ENCODE measurements at places on chromosomes 7 and 10.

DNA sequence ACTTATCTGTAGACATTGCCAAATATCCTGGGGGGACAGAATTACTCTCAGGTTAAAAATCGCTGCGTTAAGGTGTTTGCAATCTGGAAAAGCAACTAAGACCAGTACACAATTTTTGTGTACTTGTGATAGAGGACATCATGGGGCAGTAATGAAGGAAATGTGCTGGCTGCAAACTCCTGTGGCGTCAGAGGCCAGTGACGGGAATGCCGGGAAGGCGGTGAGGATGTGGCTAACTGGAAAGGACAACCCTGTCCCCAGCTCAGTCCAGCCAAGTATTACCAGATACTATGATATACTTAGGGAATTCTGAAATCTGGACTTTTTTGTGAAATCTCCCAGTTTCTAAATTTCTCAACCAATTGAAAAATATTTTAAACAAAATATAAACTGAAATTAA, 103.1 kb upstream of the NANOS1 start:
- DNase-seq, result no peak

- DNase-seq, result no peak
Observed at GRCh38 chr10:32153252-32153651, 97.0 kb upstream of the KIF5B start.

DNA sequence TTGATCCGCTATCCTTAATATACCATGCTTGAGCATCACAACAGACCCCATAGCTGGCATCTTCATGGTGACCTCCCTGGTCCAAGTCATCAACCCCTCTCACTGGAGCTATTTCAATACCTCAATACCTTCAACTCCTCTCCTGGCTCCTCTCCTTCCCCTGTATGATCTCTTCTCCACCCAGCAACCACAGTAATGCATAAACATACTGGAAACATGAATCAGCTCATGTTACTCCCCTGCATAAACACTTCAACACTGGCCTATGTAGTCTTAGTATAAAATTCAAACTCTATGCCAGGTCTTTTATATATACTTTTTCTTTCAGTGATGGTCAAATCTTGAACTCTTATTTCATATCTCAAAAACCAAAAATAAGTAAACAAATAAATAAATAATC, 31.8 kb upstream of the TMEM273 start:
- no peak for DNase-seq

- no peak for DNase-seq
Observed at GRCh38 chr10:30383356-30383755, 34.3 kb upstream of the MTPAP start.

- DNase-seq, result no peak
Observed at GRCh38 chr7:131039355-131039762, 288.3 kb upstream of the MKLN1 start.

DNA sequence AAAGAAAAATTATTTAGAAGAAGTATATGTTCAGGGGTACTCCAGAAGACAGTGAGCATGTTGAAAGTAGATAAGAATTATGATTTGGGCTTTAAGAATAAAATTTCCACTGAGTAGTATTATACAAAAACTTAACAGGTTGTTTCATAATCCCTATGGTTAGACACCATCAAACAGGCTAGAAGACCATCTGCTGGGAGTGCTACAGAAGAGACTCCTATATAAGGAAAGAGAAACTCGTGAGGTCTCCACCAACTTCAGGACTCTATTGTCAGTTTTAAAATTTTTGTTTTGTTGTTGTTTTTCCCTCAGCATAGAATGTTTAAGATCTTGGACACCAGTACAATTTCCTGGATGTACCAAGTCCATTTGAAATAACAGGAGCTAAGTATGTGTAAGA, 13.1 kb downstream of the DNAJC1 start:
- DNase-seq, result no peak

DNA sequence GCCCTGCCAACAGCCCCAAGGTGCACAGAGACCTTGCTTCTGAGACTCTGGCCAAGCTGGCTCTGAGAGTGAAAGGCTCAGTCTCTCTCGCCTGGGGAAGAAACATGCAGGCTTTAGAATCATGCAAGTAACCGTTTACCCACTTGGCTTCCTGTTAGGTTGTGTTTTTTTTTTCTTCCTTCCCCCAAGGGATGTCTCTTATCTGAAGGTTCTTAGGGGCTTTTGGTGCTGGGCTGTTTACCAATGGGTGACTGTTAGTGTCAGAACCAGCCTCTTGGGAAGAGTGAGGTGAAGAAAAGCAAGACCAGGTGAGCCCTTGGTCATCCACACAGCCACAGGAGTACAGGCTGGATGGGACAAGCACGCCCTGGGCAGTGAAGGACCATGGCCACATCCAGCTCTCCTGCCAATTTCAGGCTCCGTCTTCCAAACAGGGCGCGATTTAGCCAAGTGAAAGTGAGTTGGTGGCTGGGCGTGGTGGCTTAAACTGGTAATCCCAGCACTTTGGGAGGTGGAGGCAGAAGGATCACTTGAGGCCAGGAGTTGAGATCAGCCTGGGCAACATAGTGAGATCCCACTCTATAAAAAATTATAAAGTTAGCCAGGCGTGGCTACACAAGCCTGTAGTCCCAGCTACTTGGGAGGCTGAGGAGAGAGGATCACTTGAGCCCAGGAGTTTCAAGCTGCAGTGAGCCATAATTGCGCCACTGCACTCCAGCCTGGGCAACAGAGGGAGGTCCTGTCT, 76.3 kb upstream of the CUX1 start:
- DNase-seq, result peak; percentile 10

DNA sequence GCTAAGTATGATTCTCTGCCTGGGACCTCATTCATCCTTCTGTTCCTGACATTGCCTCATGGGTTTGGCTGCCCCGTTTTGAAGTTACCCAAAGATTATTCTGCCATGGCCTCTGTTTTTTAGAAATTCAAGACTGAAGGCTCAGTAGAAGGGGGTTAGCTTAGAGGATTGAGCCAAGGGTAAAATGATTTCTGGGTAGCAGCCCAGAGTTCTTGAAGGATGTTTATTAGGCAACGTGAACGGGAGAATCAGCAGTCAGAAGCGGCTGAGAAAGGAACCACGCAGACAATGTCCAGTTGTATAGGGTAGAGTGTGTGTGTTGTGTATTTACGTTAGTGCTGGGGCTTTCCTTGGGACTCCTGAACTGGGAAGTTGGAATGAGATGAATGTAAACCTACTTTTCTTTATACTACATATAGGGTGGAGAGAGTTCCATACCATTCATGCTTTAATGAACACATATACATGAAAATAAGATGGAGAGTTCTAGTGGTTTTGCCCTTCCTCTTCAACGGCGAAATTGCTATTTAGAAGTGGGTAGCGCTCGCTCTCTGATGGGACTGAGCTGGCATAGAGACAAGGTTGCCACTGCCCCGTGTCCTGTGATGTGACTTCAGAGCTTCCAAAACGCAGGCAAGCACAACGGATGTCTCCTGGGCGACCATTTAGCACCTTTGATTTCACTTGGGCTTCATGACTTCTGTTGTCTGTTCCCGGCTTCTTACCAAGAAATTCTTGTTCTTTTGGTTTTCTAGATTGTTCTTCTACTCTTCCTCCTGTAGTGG, 35.0 kb upstream of the IL15RA start:
- no peak for DNase-seq

- DNase-seq, result no peak
Observed at GRCh38 chr10:95229724-95230627, 35.9 kb downstream of the ACSM6 start.

GRCh38 chr7:100016215-100016901, 962 bp downstream of the ZKSCAN1 start:
- peak; percentile 13 for DNase-seq

DNA sequence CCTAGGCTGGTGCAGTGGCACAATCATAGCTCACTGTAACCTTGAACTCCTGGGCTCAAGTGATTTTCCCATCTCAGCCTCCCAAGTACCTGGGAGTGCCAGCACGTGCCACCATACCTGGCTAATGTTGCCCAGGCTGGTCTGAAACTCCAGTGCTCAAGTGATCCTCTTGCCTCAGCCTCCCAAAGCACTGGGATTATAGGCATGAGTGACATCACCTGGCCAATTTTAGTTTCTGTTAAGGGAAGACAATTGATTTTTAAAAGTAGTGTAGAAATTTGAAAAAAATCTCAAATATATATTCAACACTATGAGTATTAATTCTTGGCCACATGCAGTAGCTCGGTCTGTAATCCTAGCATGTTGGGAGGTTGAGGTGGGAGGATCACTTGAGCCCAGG, 121.9 kb upstream of the RHEB start:
- no peak for DNase-seq

GRCh38 chr10:35083242-35083641, 6.9 kb downstream of the CUL2 start:
- no peak for DNase-seq

DNA sequence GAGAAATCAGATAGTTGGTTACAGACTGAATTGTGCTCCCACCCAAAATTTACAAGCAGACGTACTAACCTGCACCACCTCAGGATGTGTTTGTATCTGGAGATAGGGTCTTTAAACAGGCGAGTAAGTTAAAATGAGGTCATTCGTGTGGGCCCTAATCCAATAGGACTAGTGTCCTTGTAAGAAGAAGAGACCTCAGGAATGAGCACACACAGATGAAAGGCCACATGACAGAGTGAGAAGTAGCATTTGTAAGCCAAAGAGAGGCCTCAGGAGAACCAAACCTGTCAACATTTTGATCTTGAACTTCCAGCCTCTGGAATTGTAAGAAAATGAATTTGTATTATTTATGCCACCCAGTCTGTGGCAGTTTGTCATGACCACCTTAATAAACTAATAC, 149.5 kb upstream of the VWC2 start:
- DNase-seq, result no peak

DNA sequence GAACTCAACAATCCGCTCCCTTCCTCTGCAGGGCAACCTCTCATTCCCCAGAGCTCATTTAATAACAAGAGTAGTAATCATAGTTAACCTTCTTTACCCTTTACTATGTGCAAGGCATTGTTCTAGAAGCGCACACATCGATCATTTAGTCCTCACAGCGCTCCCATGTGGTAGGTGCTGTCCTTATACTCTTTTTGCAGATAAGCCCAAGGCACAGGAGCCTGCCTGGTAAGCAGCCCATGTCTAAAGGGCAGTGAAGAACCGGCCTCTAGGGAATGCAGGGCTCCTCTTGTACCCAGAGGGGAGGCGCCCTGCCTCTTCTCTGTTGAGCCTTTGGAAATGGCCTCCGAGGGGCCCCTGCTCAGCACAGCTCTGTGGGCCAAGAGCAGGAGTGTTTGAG, 14.3 kb downstream of the CHST3 start:
- DNase-seq, result no peak

- DNase-seq, result no peak
Observed at GRCh38 chr10:88472540-88472939, 110.6 kb downstream of the RNLS start.

- no peak for DNase-seq
Observed at GRCh38 chr7:70014472-70015177, 416.4 kb downstream of the AUTS2 start.

- DNase-seq, result no peak
Observed at GRCh38 chr7:113267271-113267670, 148.9 kb upstream of the SMIM30 start.

DNA sequence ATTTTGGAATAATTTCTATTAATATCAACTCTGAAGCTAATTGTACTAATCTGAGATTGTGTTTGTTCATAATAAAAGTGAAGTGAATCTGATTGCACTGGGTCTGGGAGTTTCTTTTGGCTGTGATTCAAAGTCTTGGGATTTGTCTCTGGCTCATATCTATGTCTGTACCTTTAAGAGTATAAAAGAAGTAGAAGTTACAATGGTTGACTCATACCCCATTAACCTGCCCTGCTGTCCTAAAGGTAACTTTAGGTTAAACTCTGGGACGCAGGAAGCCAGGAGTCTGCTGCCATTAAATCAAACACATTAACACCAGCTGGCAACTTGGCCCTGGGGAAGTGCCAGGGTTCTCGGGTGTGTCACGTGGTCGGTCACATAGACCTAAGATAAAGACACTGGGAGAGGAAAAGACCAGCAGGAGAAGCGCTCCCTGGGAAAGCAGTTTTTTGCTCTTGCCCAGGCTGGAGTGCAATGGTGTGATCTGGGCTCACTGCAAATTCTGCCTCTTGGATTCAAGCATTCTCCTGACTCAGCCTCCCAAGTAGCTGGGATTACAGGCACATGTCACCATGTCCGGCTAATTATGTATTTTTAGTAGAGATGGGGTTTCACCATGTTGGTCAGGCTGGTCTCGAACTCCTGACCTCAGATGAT, 17.8 kb downstream of the SCD start:
- DNase-seq, result no peak

GRCh38 chr7:64872351-64873154, 30.5 kb upstream of the ZNF273 start:
- no peak for DNase-seq

DNA sequence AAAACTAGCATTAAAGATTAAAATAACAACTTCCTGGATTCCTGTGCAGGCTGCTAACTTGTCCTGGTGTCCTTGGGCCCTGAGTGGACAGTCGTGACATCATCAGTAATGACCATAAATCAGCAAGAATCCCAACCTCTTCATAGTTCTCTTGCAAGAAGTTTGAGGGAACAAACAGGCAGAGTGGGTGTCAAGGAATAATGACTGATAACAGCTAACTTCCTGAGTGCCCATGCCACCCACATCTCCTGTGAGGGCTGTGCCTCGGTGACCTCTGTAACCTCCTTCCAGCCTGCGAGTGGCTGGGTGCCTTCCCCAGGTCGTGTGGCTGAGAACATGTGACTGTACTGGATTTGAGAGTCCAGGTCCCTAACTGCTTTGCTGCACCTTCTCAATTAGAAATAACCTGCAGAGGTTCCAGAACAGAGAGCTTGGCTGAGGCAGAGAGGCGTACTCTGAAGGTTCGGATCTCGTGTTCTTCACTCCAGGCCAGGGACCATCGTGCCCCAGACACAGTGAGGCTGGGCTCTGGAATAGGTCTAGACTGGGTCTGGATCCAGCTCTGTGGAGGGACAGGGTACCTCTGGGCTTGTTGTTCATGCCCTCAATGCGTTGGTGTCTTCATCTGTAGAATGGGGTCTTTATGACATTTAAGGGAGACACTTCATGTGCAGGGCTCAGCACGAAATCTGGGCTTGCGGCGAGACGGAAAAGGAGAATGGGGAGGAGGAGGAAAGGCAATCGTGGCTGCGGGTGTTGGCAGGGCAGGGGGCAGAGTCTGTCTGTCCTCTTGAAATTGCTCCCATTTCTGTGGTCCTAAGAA, 313.1 kb upstream of the ZNF32 start:
- no peak for DNase-seq

DNA sequence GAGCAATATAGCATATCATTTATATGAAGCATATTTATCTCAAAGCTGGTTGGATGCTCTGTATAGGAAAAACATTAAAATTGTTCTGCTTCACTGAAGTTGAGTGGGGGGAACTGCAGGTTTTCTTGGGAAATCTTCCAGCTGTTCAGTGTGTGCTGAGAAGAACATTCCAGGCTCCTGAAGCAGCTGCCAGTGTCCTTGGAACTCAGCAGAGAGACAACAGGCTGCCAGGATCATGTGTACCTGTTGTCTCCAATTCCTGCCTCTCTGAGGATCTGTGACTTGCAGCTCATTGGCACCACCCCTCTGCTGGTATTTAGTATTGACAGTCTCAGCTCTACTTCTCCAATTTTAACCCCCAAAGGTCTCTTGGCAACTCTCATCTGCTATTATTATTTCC, 42.3 kb upstream of the PRKG1 start:
- DNase-seq, result no peak

DNA sequence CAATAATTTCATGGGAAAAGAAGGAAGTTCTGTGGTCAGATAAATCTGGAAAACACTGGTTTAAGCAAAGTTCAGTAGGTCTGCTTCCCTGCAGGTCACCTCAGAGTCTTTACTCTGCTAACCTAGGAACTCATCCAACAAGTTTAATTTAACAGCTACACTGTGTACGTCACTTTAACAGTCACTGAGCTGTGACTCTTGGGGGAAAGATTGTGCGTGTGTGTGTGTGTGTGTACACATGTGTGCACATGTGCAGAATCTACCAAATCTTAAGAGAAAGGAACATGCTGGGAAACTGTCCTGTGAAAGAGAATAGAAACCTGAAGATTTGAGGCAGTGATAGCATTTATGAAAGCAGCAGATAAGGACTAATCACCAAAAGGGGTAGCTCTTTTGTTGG, 62.6 kb downstream of the IKZF1 start:
- DNase-seq, result peak; percentile 64
